Activated CD4-positive, alpha-beta T cell treated with anti-CD3 and anti-CD28 coated beads, Interleukin-2, amount 10 ng/mL, durations not matched to agents 24 days and 14 days (primary cell): ENCODE measurements at places on chromosomes 7 and 10.

- DNase-seq, result peak; percentile 66
These were observed 1.4 kb upstream of the UFSP1 start for GRCh38 chr7:100890653-100891567.

- DNase-seq, result no peak
These were observed 69.3 kb downstream of the OAT start for GRCh38 chr10:124349231-124349995.

- no peak for DNase-seq
These were observed 122.3 kb upstream of the MDFIC start for GRCh38 chr7:114799628-114800028.

- no peak for DNase-seq
These were observed 31.6 kb downstream of the PHYH start for GRCh38 chr10:13268310-13268709.

GRCh38 chr10:54614072-54614471 is 187.0 kb downstream of the PCDH15 start:
- no peak for DNase-seq

DNA sequence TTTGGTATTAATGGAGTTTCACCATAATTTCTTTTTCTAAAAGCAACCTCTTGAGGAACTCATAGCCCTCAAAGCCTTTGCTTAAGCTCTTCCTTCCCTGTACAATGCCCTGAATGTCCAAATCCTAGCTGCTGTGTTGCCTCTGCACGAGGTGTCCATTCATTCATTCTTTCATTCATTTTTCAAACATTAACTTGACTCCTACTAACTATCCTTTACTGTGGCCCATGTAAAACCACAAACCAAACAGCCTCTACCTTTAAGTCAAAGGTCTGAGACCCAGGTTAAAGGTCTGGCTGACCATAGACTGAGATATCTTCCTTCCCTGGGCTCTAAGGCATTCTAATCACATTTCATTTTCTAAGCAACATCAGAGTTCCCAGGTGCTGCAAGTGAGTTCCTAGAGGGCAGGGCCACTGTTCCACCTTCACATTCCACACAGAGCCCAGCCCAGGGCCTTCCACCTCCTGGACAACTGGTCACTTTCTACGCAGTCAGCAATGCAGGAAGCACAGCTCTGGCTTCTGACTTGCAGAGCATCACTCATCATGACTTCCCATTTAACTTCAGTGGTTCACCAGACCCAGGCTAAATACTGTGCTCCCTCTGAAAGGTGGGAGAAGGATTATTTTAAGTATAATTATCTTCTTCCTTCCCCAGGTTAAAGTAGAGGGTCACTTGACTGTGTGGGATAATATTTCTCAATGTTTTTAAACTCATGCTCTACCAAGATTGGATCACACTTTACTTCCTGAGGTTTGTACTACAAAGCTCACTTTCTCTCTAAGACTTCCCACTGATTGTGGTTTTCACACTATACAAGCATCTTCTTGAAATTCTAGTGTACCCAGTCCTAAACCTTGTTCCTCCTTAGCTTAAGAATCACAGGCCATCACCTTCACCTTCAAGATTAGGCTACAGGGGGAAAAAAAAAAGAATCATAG is 19.1 kb downstream of the ATXN7L1 start:
- DNase-seq, result no peak

GRCh38 chr7:11848251-11848650 is 16.3 kb upstream of the THSD7A start:
- no peak for DNase-seq

GRCh38 chr7:139663608-139664177 is 114.1 kb downstream of the HIPK2 start:
- no peak for DNase-seq

- no peak for DNase-seq
These were observed 210.1 kb upstream of the INHBA start for GRCh38 chr7:41912851-41913567.

- no peak for DNase-seq
These were observed 341.9 kb downstream of the LRMDA start for GRCh38 chr10:75773231-75773780.

GRCh38 chr7:149791-150636 is 42.4 kb upstream of the FAM20C start:
- DNase-seq, result no peak

- DNase-seq, result no peak
These were observed 5.5 kb upstream of the STN1 start for GRCh38 chr10:103923502-103923901.
